ENCODE measurements at places on chromosomes 12 and 14.

GRCh38 chr14:71321574-71322315 lies 414.5 kb downstream of the PCNX1 start:
- DNase-seq, result no peak

DNA sequence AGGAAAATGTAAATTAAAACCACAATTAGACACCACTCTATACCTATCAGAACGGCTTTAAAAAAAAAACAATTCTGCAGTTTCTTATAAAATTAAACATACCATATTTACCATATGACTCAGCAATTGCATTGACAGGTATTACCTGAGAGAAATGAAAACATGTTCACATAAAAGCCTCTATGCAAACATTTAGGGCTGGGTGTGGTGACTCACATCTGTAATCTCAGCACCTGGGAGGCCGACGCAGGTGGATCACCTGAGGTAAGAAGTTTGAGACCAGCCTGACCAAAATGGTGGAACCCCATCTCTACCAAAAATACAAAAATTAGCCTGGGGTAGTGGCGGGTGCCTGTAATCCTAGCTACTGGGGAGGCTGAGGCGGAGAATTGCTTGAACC lies 41.1 kb downstream of the SPTB start:
- DNase-seq, result no peak

GRCh38 chr14:31942166-31942841 lies 134.8 kb upstream of the ARHGAP5 start:
- no peak for DNase-seq

DNA sequence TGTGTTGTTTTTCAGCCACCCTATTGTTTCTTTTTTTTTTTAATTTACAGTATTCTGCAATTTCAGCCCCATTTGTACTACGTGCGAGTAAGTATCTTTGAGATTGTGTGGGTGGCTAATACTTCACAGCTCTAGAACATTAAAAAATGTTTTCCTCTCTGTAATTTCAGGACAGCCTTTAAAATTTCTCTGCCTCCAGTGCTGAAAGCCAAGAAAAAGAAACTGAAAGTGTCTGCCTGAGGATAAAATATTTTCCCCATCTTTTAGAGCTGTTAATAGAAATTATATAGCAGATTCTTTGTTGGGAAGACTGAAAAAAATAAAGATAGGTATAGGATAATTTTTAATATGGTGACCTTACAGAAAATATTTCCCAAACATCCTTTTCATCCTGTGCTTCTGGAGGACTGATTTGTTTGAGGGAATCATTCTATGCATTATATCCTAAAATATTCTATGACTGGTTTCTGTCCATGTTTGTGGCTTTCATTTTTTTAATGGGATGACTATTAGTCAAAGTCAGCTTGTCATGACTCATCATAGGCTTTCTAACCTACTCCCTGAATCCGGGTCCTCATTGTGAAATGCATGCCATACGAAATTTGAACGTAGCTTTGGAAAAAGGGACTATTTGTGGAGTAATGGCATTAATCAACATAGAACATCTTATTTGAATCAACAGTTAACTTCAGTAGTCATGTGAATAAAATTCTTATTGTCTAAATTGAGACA lies 10.8 kb upstream of the TCTN2 start:
- DNase-seq, result no peak

DNA sequence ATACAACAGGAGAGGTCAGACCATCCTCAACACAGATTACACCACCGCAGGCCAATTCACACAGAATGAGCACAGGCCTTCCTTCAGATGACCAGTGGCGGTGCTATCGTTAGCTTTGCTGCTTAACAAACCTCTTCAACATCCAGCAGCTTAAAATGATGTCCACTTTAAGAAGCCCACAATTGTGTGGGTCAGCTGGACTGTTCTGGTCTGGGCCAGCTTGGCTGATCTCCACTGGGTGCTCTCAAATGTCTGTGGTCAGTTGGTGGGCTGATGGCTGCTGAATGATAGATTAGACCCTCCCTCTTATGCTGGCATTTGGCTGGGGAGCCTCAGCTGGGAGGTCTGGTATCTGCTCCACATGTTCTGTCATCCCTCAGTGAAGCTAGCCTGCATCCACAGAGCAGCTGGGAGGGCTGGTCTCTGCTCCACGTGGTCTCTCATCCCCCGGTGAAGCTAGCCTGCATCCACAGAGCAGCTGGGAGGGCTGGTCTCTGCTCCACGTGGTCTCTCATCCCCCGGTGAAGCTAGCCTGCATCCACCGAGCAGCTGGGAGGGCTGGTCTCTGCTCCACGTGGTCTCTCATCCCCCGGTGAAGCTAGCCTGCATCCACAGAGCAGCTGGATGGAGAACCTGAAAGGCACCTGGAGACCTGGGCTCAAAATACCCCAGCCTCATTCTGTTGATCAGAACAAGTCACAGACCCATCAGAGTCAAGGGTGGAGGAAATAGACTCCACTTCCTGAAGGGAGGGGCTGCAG lies 203.6 kb upstream of the DIO3 start:
- DNase-seq, result no peak

Data from SK-N-SH (cell line).